ENCODE measurements at places on chromosomes 12 and 14.

DNA sequence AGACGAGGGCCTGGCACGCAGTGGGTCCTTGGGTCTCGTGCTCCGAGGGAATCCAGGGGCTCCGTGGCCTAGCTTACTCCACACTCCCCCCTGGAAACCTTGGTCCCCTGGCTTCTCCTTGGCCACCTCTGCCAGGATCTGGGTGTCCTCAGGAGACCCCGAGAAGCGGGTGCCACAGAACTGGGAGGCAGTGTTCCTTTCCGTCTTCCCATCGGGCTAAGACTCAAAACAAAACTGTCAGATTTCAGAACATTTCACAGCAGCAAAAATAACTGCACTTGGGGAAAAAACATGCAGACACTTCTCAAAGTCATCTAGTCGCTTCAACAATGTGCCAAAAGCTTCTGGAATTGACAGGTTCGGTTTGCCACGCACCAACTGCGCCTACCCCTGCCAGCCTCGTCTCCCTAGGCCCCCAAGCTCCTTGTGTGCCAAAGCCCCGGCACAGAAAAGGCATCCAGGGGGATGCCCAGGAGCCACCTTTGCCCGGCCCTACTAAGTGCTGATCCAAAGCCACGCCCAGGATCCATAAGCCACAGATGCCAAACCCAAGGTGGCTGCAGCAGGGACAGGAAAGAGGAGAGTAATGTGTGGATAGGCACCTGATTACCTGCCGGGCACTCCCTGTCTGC lies 58.4 kb upstream of the DIO3 start:
- DNase-seq: no peak

DNA sequence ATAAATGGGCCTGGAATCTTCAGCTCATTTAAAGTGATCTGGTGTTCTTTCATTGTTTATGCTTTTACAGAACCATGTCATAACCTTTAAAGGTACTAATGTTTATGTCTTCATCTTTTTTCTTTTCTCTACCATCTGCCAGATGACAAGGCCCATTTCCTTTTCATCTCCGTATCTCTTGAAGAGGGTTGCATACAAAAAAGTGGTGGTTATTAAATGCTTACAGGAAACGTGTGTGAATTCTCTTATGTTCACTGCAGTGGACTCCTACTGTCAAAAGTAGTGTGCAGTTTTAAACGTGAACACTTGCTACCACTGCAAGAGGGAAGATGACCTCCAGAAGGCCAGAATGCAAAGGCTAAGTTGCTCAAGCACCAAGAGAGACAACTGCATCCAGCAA lies 91.4 kb downstream of the TTC7B start:
- DNase-seq: no peak

DNA sequence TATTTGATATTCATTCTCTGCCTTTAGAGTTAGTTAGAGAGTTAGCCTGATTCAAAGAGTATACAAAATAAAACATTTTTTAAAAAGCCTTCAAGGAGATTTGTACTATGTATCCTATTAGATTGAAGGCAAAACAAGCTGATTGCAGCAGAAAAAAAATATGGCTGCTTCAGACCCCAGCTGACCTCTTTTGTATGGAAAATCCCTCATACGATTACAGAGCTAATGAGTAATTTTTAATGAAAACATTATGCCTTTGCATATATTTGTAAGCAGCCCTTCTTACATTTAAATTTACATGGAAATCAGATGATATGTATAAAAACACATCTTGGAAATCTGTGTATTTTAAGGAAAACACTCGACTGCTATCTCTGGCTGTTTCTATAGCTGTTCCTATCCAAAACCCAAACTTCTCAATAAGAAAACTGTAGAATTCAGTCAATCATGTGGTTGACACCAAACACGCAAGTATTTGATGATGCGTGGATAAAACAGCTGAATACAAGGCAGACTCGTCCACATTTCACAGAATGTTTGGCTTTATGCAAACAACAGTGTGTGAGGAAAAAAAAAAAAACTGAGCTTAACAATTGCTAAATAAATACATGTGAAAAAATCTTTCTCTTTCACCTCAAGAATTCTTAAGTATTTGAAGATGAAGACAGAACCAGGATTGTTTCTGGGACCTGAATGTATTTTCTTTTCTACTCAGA lies 275.3 kb downstream of the EGLN3 start:
- DNase-seq: no peak

DNA sequence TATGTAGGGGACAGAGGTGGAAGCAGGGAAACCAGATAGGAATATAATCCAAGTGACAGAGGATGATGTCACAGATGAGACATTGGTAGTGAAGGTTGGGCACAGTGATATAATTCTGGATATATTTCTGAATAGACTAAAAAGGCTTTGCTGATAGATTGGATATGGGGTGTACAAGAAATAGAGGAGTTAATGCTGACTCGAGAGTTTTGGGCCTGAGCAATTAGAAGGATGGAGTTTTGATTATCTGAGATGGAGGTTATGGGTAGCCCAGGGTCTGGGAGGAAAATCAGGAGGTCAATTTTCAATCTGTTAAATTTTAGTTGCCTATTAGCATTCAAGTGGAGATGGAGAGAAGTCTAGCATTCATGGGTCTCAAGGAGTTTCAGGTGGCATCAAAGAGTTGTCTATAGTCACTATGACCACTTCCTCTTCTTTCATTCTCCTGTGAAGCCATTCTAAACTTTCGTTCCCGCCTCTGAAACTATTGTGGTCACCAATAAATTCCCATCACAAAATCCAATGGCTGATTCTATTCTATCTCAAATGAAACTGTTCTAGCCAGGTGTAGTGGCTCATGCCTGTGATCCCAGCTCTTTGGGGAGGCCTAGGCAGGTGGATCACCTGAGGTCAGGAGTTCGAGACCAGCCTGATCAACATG lies 10.6 kb upstream of the ANO6 start:
- DNase-seq: no peak

GRCh38 chr12:18217966-18218365 lies 43.4 kb upstream of the PIK3C2G start:
- no peak for DNase-seq

- DNase-seq: no peak
Measured at GRCh38 chr12:104551313-104551931, 94.7 kb downstream of the CHST11 start.

DNA sequence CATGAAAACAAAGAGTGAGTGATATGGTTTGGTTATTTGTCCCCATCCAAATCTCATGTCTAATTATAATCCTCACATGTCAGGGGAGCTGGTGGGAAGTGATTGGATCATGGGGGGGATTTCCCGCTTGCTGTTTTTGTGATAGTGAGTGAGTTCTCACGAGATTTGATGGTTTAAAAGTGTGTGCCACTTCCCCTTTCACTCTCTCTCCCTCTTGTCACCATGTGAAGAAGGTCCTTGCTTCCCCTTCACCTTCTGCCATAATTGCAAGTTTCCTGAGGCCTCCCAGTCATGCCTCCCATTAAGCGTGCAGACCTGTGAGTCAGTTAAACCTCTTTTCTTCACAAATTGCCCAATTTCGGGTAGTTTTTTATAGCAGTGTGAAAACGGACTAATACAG lies 2.1 kb upstream of the ATXN7L3B start:
- DNase-seq: no peak

DNA sequence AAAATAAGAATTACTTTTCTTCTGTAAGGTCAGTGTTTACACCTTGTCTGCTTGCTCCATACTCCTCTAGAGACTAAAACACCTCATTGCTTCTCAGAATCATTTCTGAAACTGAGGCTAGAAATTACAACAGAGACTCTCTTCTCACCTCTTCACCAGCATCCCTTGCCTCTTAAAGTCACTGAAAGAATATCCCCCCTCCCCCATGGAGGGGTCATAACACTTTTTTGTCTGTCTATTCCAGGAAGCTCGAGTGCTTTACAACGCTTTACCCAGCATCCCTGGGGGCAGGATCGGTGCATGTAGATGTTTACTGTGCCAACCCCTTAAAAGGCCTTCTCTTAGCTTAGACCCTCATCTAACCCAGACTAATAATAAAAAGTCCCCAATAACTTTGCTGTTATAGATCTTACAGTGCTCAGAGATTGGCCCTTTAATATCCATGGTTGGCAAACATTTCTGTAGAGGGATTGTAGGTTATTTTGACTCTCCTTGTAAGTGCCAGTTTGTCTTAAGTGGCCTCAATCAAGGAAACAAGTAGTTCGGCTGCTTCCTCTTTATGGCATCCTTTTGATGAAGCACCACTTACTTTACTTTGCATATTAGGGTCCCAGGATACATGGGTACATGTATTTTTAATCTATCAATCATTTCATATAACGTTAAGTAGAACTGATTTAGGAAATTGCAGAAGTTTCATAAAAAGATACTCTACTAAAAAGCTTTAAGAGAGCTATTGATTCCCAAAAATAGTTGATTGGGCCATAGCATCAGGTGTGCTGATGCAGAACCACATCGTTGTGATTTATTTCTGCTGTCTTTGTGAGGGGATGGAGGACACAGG lies 29.3 kb downstream of the PRKCH start:
- DNase-seq: peak; percentile 88

DNA sequence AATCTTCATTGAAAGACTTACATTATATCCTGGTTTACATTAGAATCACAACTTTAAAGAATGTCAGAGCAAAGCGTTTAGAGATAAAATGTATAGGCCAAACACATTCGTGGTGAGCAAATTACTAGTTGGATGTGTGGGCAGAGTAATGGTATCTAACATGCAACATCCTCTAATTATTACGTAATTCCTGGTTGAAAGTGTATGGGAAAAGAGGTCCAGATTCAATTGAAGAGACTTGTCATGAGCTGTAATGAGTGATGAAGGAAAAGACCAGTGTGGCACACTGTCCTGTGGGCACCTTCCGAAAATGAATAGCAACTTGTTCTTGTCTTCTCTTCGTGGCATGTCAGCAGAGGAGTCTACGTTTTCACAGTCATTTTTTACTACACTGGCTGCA lies 192.8 kb downstream of the LRIG3 start:
- DNase-seq: no peak

- no peak for DNase-seq
Measured at GRCh38 chr12:93616584-93617101, 44.2 kb downstream of the SOCS2 start.

GRCh38 chr12:10033783-10034545 lies 3.5 kb downstream of the CLEC9A start:
- no peak for DNase-seq

- DNase-seq: no peak
Measured at GRCh38 chr14:67911562-67911961, 92.0 kb downstream of the RAD51B start.

DNA sequence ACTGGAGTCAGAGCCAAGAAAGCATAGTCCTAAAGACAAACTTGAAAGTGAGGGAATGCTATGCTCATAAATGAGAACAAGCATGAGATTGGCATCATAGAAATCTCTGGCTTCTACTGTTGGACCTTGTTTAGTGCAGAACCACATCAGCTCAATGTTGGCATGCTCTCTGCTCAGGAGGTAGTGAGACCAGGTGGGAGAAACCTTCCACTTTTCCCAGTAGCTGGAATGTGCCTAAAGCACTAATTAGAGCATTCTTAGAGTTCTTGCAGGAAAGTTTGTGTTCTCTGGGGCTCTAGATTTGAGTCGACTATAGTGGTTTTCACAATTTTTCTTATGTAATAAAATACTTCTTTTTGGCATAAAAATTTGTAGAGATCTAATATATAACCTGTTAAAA lies 159.7 kb upstream of the PRICKLE1 start:
- no peak for DNase-seq

- no peak for DNase-seq
Measured at GRCh38 chr14:102538602-102539543, 29.3 kb upstream of the ANKRD9 start.

- DNase-seq: no peak
Measured at GRCh38 chr12:32012249-32012785, 53.1 kb downstream of the RESF1 start.

GRCh38 chr12:69556383-69556782 lies 28.9 kb upstream of the CCT2 start:
- DNase-seq: no peak

All from activated CD4-positive, alpha-beta T cell treated with anti-CD3 and anti-CD28 coated beads, Interleukin-2, amount 50 U/mL, for 16 hours (primary cell).